Central memory CD4-positive, alpha-beta T cell (primary cell): ENCODE measurements at places on chromosomes 3 and 15.

DNA sequence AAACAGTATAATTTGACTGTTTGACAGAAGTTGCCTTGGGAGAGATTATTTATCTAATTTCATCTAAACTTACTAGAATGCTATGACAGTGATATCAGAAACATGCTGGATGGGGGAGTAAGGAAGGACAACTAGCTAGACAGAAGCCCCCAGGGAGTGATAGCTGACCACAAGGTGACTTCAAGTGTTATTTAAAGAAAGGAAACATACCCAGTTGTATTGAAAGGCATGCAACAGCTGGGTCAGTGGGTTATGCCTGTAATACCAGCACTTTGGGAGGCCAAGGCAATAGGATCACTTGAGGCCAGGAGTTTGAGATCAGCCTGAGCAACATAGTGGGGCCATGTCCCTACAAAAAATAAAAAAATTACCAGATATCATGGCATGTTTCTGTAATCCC lies 69.6 kb downstream of the SLC49A4 start:
- DNase-seq: no peak

DNA sequence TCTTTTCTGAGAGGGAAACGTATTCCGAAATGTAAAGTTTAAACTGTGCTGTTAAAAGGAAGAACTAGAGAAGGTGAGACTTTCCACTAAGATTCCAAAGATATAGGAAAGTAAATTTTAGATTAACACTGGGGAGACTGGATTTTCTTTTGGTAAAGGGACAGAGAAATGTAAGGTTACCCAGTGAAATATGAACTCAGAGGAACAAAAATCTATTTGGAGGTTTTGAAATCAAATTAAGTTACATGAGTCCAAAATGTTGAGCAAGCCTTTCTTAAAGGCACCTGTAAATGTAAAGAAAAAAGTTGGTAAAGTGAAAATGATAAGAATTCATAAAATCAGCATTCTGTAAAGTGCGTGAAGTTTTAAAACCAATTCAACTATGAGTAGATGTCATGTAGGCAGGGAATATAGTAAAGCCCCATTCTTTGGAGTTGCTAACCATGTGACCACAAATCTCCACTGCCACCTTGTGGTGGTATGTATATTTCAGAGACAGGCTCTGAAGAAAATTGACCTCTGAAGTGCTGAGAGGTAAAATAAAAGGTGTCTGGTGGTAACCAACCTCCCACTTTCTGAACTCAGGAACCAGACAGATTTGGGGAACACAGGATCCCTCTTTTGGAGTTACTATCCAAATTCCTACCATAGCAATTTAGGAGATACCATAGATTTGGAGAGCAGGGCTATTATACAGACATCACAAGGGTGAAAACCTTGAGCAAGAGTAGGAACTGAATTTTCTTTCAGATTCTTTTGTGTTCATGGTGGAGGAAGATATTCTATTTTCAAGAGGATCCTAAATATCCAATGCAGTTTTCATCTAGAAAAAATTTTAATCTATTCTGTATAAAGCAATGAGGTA lies 215.3 kb downstream of the ROBO2 start:
- DNase-seq: no peak

DNA sequence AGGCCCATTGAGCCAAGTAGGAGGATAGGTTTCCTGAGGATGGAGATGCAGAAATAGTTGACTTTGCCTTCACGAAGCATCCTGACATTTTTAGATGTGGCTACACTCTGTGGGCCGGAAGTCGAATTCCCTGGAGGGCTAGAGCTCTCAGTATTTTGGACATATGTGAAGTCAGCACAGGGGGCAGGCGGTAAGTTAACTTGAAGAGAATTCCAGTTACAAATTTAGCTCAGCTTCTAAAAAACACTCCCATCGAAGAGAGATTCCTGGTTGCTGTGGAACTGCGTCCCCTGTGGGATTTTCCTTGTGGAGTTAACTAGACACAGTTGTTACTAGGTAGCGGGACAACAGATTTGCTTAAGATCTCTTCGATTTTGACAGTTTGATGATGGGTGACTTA lies 161.9 kb upstream of the RGMA start:
- no peak for DNase-seq

GRCh38 chr3:126680667-126681055 lies 23.4 kb upstream of the CHCHD6 start:
- no peak for DNase-seq

DNA sequence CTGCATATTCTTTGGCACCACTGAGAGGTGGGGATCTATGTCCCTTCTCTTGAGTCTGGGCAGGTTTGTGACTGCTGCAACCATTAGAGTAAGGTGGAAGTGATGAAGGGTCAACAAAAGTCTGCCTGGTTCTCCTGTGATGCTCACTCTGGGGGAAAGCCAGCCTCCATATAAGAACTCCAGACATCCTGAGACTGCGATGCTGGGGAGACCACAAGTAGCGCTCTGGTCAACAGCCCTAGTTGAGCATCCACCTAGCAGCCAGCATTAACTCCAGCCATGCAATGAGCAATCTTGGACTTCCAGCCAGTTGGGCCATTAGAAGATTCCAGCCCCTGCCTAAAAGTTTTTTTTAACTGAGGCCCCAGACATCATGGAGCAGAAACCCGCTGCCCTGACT lies 62.8 kb downstream of the SCN11A start:
- DNase-seq: no peak

DNA sequence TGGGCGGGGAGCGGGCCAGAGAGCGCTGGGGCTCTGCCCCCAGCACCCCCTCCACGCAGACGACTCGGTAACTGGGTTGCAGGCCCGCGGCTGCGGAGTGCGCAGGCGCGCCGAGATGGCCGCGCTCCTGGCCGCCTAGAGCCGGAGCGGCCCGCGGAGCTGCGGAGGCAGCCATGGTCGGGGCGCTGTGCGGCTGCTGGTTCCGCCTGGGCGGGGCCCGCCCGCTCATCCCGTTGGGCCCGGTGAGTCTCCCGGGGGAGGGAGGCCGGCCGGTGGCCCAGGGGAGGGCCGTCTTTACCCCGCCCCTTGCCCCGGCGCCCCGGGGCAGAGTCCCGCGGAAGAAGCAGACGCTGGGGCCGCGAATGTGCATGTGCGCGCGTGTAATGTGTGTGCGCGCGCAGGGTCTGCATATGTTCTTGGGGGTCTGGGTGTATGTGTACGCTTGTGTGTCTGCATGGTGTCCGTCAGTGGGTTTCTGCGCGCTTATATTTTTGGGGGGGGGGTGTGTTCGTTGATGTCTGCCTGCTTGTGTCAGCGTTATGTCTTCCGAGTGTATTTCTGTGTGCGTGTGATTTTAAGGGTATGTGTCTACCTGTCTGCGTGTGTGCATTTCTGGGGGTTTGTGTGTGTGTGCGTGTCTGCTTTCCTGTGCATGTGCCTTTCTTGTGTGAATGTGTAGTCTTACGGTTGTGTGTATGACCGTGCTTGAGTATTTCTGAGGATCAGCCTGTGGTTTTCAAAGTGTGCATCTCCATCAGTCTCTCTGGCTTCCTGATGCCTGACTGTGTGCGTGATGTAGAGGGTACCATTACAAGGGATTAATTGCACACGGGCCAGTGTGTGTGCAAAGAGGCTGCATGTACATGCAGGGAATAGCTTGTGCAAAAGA lies at the start of gene ABHD14A:
Gene ABHD14A, plus strand, starts transcription at position 102 of the 889 bp plus-strand sequence. Its CDS starts 72 bp downstream, at position 174.
- DNase-seq: peak; percentile 75

DNA sequence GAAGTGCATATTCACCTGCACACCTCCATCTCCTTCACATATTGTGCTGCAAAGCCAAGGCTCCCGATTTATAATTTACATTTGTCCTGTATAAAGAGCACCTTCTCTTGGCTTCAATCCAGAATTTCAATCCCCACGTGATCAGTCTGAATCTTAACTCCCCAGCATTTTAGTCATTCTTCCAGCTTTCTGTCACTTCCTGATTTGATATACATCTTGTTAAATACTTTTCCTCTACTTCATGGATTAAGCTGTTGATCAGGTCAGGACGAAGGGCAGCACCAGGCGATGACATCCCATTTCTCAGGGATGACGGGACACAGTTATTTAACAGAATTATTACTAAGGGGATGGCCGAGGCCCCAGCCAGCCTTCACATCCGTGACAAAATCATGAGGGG lies 212.5 kb downstream of the EPHB1 start:
- DNase-seq: no peak

DNA sequence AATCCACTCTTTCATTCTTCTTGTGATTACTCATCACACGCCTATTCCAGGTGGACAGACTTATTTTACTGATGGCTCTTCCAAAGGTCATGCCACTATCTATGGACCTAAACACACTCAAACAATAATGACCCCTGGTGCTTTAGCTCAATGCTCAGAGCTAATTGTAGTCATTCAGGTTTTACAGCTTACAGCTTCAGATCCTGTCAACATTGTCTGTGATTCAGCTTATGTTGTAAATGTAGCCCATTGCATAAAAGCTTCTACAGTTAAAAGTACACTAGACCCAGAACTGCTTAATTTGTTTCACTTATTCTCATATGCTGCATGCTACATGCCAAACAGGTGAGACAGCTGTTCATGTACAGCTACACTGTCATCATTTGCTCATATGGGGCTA lies 49.2 kb downstream of the LSM3 start:
- DNase-seq: no peak

- no peak for DNase-seq
Measured at GRCh38 chr3:33823821-33824220, 25.4 kb downstream of the PDCD6IP start.

DNA sequence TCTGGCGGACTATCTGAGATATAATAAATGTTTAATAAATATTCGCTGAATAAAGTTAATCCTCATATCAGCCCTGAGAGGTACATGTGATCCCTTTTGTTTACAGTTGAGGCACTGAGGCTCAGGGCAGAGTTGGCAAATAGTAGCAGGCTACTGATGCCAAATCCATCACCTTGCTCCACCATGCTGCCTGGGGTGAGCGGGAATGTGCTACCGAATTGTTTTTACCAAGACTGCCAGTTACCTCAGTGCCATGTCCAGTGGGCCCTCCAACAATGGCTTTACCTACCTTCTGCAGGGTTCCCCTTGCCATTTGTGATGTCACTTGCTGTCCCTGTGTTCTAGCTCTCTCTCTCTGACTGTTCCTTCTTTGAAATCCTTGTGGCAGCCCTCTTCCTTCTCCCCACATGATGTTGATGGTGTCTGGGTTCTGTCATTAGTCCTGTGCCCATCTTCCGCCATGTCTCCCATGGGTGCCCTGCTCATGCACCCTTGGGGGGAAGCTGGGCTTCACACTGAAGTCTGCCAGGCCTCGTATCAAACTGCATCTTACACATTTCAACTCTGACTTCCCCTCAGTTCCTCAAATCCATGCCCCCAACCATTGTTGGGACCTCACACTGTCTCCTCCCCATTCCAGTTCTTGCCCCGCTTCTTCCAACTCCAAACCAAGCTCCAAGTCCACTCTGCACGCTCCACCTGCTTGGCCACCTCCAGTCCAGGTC lies 35.4 kb downstream of the SLCO2A1 start:
- DNase-seq: no peak

GRCh38 chr15:45376300-45376928 lies 1.9 kb downstream of the GATM start:
- DNase-seq: no peak

GRCh38 chr15:81338170-81339007 lies 14.4 kb upstream of the STARD5 start:
- no peak for DNase-seq

DNA sequence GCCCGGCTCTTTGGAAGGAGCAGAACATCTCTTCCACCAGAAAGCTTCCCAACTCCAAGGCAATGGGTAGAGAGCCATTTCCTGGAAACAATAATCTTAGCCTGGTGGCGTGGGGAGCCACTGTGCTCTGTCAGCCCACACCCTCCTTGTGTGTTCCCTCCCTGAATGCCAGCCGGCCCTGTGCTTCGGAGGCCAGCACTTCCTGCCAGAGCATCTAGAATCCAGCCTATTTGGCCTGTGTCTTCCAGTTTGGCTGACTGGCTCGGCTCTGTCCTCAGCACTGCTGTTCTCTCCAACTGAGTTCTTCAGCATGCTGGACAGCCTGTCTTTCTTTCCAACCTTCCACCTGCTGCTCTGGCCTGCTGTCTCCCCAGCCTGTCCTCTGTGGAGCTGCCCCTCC lies 349.3 kb downstream of the MFSD1 start:
- DNase-seq: no peak

GRCh38 chr15:57555270-57555669 lies 36.4 kb upstream of the MYZAP start:
- DNase-seq: no peak

DNA sequence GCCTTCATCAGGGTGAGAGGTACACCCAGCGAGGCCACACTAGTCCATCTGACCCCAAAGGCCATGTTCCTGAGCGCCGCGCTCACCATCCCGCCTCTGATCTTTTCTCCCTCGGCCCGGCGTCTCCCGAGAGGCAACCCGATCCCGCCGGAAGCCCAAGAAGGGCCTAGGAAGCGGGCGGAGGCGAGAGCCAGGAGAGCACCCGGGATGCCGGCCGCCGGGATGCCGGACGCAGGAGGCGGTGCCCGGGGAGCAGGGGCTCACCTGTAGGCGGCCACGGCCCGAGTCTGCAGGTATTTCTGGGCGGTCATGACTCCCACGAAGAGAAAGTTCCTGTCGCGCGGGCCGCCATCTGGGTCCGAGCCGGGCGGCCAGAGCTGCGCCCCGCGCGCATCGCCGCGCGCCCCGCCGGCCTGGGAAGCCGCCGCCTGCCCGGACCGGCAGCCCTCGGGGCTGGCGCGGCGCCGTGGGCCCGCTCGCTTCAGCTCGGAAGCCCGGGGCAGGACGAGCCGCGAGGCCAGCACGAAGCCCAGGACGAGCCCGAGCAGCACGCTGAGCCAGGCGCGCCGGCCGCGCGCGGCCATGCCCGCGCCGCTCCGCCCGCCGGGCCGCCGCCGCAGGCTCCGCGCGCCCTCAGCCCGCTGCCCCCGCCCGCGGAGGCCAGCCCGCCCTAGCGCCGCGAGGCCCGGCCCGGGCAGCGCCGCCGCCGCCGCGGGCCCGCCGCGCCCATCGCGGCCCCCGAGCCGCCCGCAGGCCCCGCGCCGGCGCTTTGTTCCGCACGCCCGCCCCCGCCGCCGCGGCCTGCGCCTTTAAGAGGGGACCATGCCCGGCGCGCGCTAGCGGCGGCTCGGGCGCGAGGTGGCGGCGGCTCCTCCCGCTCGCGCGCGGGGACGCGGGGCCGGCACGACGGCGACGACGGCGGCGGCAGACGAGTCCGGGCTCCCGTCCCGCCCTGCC lies 697 bp downstream of the CHSY1 start:
- peak; percentile 10 for DNase-seq

DNA sequence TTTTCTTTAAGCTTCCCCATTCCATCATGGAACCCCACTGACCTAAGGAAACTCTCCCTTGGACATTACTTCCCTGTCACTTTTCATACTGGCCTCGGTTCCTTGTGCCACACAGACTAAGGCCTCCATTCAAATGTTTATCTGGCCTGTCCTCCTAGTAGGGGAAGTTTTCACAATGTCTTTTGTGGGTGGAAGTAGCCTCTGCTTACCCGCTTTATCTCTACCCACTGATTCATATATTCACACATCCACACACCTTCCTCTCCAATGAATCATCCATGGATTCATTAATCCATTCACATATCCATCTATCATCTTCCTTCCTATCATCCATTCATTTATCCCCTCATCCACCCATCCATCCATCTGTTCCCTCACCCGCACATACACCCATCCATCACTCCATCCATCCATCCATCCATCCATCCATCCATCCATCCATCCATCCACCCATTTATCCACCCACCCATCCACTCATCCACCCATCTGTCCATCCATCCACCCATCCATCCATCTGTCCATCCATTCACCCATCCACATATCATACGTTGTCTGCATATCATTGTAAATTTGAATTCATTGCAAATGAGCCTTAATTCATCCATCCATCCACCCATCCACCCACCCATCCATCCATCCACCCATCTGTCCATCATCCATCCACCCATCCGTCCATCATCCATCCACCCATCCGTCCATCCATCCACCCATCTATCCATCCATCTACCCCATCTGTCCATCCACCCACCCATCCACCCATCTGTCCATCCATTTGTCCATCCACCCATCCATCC lies 49.1 kb downstream of the IQSEC1 start:
- no peak for DNase-seq
